Placental pericyte (primary cell): ENCODE measurements at places on chromosomes 1 and 21. TPM values are rescaled to one million over a fixed set of nuclear protein-coding genes. Genes with fewer than 3 reads are reported as not detected.

KRTAP19-6 gene
- total RNA-seq, result not detected in 2 replicates

SERTAD4 gene
- 0.22 and 0.72 TPM in 2 replicates for total RNA-seq

GRHL3 gene
- not detected in 2 replicates for total RNA-seq

FOXO6 gene
- not detected in 2 replicates for total RNA-seq
